ENCODE measurements at places on chromosomes 4 and X.

GRCh38 chrX:19807414-19807813 lies 80.0 kb downstream of the SH3KBP1 start:
- DNase-seq, result no peak

DNA sequence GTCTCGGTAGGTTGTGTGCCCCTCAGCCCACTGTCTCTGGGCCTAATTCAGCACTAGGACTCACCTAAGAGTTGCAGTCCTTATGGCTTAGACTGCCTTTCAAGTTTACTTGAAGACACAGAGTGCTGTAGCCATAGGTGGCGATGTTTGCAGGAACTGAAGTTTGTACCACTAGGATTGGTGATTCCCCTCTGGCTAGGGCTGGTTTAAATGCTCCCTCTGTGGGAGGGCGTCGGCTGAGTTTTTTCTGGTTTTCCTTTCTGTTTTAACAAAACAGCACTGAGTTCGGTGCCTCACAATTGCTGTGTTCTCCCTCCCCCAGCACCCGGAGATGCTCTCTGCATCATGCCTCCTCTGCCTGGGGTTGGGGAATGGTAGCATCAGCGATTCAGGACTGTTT lies 480.9 kb downstream of the PCDH11X start:
- no peak for DNase-seq

GRCh38 chr4:168664242-168664891 lies 167.5 kb downstream of the PALLD start:
- no peak for DNase-seq

DNA sequence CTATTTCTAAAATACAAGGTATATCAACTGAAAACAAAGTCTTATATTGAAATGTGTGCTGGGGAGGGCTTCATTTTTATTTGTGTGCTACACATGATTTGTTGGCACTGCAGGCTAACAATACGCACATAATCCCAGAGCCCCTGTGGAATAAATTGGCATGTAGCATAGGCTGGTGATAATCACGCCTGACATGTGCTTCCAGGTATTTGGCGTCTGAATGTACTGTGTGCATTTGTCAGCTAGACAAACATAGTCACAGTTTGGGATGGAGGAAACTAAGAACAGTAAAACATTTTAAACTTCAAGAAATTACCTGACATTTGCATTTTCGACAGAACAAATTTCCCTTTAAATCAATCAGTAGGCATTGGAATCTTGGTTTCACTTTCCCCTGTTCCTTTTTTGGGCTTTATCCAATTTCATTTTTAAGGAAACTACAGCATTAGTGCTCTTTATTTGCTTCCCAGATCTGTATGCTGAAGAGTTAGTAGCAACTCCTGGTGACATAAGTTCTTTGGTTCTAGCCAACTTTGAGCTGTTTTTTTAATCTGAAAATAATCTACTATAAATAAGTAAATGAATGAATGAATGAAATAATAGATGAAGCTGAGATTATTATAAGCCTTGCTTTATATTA lies 472.3 kb downstream of the PDHA2 start:
- DNase-seq, result no peak
